ENCODE measurements at places on chromosomes 13 and 19.
A peak's percentile ranks its signal among the peaks of the same experiment; 100 is the strongest.

GRCh38 chr13:98326291-98326690 is 149.2 kb upstream of the RNF113B start:
- no peak overlapping the region for H3K27ac ChIP-seq
- peaks cover 5% of the 10 kb centered on the region for H3K36me3 ChIP-seq
- DNase-seq: no peak
- no peaks in the 10 kb centered on the region for H3K27me3 ChIP-seq
- peaks cover 64% of the 10 kb centered on the region for H3K4me1 ChIP-seq

DNA sequence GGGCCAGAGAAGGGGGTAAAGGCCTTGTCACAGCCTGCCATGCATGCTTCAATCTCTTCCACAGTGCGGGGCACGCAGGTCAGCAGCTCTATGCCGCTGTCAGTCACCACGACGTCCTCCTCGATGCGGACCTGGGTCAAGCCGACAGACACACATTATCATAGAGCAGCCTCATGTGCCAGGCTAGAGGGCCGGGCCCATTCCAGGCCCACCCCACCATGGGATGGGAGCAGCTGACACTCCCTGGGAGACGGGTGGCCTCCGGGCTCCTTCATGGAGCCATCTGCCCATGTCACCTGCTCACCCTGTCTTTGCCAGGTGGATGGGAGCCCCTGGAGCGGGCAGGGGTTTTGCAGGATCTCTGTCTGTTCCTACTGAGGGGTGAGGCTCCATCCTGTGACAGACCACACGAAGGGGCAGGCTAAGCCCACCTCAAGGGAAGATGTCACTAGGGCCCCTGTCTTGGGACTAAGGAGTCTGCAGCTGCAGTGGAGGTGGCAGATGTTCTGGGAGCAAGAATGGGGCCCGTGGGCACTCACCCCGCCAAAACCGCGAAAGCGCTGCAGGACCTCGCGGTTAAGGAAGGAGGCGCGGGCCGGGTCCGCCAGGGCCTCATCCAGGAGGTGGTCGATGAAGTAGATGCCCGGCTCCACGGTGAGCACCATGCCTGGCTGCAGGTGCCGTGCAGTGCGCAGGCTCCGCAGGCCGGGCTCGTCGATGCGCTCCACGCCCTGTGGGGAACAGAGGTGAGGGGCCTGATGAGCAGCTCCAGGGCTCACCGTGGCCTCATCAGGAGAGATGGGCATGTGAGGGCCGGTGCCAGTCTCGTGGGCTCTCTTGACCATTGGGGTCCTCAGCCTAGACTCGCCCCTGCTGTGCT is 14.1 kb downstream of the CEBPG start:
- H3K4me1 ChIP-seq: peaks cover 7% of the 10 kb centered on the region
- H3K36me3 ChIP-seq: no peaks in the 10 kb centered on the region
- peaks cover 3% of the 10 kb centered on the region for H3K27me3 ChIP-seq
- H3K4me3 ChIP-seq: no peak overlapping the region

GRCh38 chr19:6288737-6289136 is 9.0 kb upstream of the MLLT1 start:
- H3K4me1 ChIP-seq: no peaks in the 10 kb centered on the region
- H3K4me3 ChIP-seq: no peak overlapping the region
- H3K27me3 ChIP-seq: peaks cover 6% of the 10 kb centered on the region
- no peak overlapping the region for H3K27ac ChIP-seq
- DNase-seq: no peak

GRCh38 chr19:17262557-17262956 is 2.0 kb downstream of the USHBP1 start:
- H3K36me3 ChIP-seq: peaks cover 29% of the 10 kb centered on the region
- H3K4me3 ChIP-seq: peak overlapping the region; percentile 81
- peaks cover 19% of the 10 kb centered on the region for H3K27me3 ChIP-seq
- peaks cover 37% of the 10 kb centered on the region for H3K4me1 ChIP-seq

- H3K27me3 ChIP-seq: peaks cover 23% of the 10 kb centered on the region
- H3K36me3 ChIP-seq: peaks cover 74% of the 10 kb centered on the region
- H3K27ac ChIP-seq: peak overlapping the region; percentile 90
- DNase-seq: peak; percentile 84
- peak overlapping the region; percentile 35 for H3K4me3 ChIP-seq
- peaks cover 84% of the 10 kb centered on the region for H3K4me1 ChIP-seq
Observed at GRCh38 chr13:110412132-110412914, 105.2 kb downstream of the COL4A2 start.

DNA sequence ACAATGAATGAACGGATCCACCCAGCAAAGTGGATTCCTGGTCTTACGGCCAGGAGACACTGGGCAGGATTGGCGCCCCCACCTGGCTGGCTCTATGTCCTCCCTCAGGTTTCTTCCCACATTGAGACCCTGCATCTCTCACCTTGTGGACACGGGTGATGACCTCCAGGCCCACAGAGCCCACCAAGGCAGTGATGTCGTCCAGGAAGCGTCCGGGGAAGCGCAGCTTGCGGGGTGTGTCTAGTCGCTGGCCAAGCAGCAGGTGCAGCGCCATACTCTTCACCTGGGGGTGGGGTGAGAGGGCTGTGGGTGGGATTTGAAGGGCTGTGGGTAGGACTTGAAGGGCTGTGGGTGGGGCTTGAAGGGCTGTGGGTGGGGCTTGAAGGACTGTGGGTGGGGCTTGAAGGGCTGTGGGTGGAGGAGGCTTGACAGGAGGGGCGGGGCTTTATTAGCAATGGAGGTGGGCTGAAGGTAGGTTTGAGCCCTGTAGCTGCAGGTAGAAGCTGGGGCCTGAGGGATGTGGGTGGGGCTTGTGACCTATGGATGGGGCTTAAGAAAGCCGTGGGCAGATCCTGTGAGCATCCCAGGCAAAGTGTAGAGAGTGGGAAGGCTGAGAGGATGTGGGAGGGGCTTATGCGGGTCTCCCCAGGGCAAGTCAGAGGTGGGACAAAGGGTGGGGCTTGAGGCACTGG is 12.1 kb upstream of the ANGPTL8 start:
- H3K36me3 ChIP-seq: peaks cover 51% of the 10 kb centered on the region
- DNase-seq: no peak
- no peak overlapping the region for H3K4me3 ChIP-seq
- no peak overlapping the region for H3K27ac ChIP-seq
- no peaks in the 10 kb centered on the region for H3K4me1 ChIP-seq

GRCh38 chr19:22610121-22610520 is 24.0 kb upstream of the ZNF492 start:
- H3K27me3 ChIP-seq: peaks cover 30% of the 10 kb centered on the region
- H3K36me3 ChIP-seq: peaks cover 52% of the 10 kb centered on the region
- H3K4me3 ChIP-seq: no peak overlapping the region
- no peaks in the 10 kb centered on the region for H3K4me1 ChIP-seq

DNA sequence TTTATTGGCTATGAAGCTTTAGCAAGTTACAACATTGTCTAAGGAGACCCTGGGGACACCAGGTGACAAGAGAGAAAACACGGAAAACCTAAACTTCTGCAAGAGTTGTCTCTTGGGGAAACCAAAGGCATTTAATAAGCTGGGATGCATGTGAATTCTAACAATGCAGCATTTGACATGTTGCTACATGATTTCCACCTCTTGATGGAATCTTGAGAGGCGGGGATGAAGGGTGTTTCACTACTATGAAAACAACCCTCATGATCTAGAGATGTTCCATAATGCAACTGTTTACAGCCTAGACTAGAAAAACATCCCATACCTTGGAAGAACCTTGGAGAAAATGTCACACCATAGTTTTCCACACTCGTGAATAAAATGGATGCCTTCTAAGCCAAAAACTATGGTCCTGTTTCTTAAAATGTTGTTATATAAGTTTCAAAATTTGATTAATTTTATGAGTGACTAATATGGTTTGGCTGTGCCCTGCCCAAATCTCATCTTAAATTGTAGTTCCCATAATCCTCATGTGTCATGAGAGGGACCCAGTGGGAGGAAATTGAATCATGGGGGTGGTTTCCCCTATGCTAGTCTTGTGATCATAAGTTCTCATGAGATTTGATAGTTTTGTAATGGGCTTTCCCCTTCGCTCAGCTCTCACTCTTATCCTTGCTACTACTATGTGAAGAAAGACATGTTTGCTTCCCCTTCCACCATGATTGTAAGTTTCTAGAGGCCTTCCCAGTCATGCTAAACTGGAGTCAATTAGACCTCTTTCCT is 164.6 kb downstream of the TNFSF13B start:
- H3K27me3 ChIP-seq: peaks cover under 1% of the 10 kb centered on the region
- H3K36me3 ChIP-seq: no peaks in the 10 kb centered on the region
- DNase-seq: no peak
- no peak overlapping the region for H3K4me3 ChIP-seq
- H3K4me1 ChIP-seq: no peaks in the 10 kb centered on the region
- no peak overlapping the region for H3K27ac ChIP-seq

DNA sequence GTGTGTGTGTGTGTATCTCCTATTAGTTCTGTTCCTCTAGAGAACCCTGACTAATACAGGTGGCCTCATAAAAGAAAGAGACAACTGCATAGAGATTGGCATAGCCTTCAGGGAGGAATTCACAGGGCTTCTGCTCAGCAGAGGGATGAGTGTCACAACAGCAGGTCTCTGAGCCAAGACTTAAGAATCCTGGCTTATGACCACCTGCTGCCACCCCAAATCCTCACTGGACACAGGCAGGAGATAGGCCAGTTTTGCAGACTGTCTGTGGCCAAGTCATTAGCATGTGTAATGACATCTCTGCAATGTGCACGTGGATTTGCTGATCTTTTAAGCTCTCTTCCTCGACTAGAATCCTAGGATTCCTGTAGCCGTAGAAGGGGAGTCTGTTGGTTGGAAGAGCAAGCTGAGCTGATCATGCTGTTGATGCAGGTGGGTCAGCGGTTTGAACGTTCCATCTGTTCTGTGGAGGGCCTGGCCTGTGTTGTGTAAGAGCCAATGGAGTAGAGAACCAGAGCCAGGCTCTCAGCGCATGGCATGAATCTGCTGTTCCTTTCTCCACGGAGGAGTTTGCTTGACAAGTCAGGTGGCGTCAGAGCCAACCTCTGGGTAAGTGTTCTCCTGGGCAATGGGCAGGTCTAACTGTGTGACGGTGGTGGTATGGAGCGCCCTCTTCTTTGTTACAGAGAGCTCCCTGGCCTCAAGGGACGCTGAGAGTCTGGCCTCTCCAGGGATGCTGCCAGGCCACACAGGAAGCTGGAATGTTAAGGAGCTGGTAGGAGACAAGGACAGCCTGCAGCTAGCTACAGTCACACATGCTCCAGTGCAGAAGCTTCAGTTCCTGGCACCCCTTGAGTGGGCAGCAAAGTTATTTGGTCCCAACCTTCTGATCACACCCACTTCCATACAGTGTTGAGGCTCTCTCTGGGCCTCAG is 503.1 kb downstream of the FOXO1 start:
- no peaks in the 10 kb centered on the region for H3K4me1 ChIP-seq
- no peak for DNase-seq
- H3K27ac ChIP-seq: no peak overlapping the region
- no peaks in the 10 kb centered on the region for H3K36me3 ChIP-seq
- peaks cover 7% of the 10 kb centered on the region for H3K27me3 ChIP-seq
- no peak overlapping the region for H3K4me3 ChIP-seq

GRCh38 chr13:43650882-43651281 is 135.9 kb downstream of the ENOX1 start:
- H3K4me3 ChIP-seq: no peak overlapping the region
- no peak for DNase-seq
- H3K36me3 ChIP-seq: no peaks in the 10 kb centered on the region
- H3K4me1 ChIP-seq: no peaks in the 10 kb centered on the region
- H3K27ac ChIP-seq: no peak overlapping the region

Data from endothelial cell (in vitro differentiated cells).